ENCODE measurements at places on chromosomes 1 and 21.
A peak's percentile ranks its signal among the peaks of the same experiment; 100 is the strongest.

GRCh38 chr1:239922778-239923522, 168.7 kb upstream of the FMN2 start:
- DNase-seq = no peak

DNA sequence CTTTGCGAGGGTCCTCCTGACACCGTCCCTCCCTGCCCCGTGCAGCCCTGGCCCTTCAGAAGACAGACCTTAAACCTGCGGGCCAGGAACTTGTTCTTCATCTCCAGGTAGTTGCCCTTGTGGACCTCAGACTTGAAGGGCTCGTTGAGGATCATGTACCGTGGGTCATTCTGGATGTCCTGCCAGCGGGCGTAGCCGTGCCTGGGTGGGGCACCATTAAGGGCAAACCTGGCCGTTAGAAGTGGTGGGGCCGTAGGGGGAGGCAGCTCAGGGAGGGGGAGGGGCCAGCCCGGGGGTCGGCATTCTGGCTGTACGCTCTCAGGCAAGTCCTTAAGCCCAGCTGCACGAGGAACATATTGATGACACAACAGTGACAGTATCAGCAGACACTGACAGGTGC, 64.6 kb downstream of the KCNAB2 start:
- no peak for DNase-seq

DNA sequence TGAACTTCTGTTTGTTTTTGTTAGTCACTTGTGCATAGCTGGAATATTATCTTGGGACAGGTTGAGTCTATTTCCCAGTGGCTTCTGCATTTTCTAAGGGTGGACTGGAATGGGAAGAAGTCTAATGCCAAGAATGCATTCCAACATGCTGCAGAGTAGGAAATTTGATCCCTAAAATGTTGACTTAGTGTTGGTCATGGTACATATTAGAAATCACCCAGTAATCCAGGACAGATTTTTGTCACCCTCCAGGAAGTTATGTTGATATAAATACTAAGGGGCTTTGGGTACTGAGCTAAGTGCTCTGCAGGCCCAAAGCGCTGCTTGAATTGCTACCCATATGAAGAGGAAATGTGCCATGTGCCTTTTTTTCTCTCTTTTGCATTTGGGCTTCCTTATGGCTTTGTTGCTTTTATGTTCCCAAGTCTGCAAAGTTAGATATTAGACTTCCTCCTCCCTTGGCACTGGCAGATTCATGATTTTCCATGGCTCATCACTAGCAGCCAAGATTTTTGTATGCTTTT, 10.0 kb downstream of the ARID1A start:
- DNase-seq = no peak

DNA sequence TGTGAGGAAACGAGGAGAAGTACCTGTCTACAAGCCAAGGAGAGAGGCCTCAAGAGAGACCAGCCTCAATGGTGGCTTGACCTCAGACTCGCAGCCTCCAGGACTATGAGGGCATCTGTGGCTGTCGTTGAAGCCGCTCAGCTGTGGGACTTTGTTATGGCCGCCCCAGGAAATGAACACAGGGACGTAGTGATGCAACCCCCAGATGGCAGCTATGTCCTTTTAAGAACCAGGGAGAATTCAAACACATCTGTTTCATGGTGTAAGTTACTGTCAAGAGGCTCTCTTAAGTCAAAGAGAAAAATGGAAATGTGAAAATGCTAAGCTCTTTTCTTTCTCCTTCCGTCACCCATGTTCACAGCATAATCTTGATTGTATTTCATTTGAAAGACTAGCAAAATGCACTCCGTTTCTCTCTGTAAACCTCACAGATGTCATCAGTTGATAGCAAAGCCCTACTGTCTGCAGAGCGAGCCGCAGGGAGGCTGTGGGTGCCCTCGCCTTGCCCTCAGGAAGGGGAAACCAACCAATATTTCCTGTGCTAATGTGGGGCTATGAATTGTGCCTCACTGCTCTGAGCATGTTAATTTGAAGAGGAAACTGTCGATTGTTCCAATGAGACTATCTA, 21.3 kb downstream of the UBASH3A start:
- DNase-seq = peak; percentile 39

GRCh38 chr1:170886460-170886859, 48.9 kb upstream of the MROH9 start:
- DNase-seq = no peak

DNA sequence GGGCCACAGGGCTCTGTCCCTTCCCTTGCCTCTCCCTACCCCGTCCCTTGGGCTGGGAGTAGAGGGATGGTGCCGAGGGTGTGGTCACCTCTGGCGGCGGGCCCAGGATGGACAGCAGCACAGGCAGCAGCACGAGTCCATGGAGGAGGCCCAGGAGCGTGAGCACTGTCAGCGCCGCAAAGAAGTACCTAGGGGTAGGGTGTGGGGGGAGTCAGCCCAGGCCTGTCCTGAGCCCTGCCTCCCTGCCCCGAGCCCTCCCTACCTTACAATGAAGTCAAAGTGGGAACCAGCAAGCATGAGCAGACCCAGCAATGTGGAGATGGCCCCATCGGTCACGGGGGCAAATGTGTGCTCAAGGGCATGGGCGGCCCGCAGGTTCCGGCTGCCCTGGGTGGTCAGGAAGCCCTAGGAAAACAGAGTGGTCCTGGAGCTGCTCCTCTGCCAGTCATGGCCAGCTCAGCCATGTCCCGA, 14.7 kb downstream of the BTBD19 start:
- DNase-seq = no peak

DNA sequence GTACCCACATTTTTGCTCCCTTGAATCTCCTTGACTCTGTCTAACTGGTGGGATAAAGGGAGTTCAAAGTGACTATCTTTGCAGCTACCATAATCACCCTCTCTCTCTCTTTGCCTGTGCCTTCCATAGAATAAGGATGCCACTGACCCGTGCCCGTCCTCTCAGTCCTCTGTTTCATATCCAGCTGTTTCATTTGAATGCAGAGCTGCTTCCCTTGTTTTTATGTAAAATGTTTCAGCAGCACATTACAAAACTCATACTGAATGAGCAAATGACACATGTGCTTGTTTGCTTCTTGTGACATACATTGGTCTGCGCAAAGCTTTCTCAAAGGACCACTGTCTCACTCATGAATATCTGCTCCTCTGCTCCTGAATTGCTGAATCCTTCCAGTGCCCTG, 38.4 kb downstream of the CDC42 start:
- peak; percentile 33 for DNase-seq

DNA sequence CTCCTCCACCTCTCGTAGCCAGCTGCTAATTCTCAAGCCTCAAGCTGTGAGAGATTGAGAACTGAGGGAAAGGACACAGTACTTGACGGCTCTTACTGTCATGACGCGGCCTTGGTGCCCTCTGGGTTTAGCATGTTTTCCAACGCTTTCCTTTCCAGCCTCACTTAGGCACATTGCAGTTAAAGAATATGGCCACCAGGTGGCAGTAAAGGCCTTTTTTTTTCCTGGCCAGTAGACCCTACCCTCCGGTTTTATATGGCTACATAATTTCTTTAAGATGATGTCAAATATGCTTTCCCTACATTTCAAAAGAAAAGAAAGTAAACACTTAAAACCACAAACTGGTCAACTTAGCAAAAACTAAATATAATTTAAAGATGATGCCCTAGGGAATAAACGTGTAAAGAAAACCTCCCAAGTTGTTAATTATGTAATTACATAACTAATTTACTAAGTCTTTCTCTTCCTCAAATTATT, 56.8 kb upstream of the PRDX6 start:
- peak; percentile 83 for DNase-seq

- DNase-seq = no peak
These were observed 596.6 kb downstream of the PTPRU start for GRCh38 chr1:29832936-29833335.

All from suppressor macrophage treated with lipopolysaccharide for 1 hour (primary cell).